ENCODE measurements at places on chromosomes 6 and 20.

DNA sequence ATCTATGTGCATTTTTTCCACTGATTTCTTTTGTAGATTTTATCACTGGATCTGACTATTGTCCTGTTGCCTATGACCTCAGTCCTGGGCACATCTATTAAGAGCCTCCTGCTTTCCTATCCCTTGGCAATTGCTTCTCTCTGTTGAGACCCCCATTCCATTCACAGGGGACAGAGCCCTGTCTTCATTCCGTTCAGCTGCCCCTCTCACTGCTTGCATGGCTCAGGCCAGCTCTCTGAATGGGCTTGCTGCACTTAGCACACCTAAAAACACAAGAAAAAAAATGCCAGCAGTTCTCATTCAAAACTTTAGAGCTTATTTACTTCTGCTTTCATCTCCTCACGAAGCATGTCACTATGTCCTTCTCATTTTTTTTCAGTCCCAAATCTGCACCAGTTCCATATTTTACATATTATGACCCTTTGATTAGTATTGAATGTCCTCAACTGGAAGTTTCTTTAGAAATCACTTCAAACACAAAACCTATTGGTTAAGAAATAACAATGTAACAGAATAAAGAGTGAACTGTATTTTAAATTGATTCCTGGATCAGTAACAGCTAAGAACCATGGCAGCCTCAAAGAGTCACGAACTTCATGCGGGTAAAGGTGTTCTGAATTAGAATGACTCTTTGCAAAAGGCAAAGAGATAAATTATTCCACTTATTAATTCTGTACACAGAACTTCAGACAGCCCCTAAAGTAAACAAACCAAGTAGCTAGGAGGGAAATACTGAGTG, 616.5 kb downstream of the C6orf118 start:
- no peak for DNase-seq

DNA sequence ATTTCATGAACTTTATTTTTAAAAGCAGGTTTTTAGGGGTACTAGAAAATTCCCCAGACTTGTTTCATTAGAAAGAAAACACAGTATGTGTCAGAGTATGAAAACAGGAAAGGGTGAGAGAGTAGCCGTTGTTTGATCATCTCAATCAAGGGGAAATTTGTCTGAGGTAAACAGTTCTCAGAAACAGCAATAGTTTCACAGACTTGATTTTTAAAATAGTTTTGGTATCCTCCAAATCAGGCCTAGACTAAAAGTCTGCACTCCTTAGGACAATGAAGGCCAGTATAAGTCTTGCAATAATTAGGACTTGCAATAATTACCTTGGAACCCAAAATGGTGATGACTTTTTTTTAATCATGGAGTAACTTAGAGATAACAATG, 176.6 kb upstream of the TAB2 start:
- no peak for DNase-seq

- peak; percentile 6 for DNase-seq
Observed at GRCh38 chr20:48910347-48910781, 11.1 kb upstream of the ARFGEF2 start.

- no peak for DNase-seq
Observed at GRCh38 chr20:37841389-37841788, 61.5 kb upstream of the VSTM2L start.

DNA sequence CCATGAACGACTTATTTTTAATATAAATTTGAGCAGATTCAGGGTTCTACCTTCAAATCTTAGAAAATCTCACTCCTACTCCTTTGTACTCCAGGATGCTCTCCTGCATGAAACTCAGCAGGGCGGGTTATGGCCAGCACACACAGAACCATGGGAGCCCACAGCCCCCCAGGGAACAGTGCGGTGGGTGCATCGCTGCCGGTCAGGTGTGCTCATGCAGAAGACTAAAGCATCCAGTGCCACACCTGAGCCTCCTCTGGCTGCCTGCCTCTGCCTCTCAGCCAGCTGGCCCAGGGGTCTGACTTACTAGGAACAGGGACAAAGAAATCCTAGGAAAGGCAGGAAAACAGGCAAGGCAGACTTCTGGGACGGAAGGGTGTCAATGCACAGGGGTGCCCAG, 31.8 kb downstream of the EZR start:
- DNase-seq: no peak

GRCh38 chr6:85404564-85405174, 45.2 kb upstream of the NT5E start:
- no peak for DNase-seq

- DNase-seq: no peak
Observed at GRCh38 chr20:17501701-17502100, 29.5 kb downstream of the BFSP1 start.

DNA sequence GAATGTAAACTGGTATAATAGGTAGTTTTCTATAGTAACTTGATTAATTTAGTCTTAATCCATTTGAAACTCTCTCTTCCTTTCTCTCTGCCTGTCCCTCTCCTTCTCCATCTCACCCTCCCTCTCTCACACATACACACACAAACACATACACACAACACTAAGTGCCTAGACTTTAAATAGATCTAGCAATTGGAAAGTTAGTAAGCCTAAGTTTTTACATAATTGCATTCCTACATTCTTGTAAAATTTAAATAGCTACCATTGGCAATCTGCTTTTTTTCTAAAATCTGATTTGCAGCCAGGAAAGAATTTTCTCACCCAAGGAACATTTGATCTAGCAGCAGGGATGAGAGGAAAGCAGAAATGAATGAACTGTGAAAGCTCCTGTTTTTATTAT, 15.7 kb downstream of the GFRA4 start:
- DNase-seq: no peak

- DNase-seq: no peak
Observed at GRCh38 chr20:53905820-53906191, 164.6 kb downstream of the BCAS1 start.

DNA sequence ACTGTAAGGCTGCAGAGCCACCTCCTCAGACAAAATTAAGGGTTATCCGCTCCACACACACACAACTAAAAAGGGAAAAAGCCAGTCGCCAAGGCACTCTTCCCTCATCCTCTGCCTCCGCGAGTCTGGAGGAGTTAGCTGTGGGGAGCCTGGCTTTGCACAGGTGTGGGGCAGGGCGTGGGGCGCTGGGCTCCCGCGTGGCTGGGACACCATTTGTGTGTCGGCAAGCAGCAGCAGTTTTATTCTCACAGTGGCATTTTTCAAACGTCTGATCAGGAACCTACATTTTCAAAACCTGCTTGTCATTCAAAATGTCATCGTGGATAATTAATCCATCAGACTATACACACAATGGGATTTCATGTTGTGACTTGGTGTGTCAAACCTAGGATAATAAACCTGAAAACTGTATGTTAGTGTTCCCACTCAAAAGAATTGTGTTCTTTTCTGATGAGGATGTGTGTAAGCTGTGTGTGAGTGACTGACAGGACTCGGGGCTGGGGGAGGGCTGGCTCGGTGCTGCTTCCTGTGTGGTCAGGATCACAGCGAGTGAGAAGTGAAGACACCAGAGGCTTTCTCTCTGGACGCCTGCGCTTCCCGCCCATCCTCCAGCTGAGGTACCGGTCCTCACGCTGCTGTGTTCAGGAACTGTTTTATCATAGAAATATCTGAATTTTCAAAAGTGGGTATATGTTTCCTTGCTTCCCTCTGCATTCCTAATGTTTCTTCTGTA, 83.1 kb downstream of the IRF4 start:
- no peak for DNase-seq

DNA sequence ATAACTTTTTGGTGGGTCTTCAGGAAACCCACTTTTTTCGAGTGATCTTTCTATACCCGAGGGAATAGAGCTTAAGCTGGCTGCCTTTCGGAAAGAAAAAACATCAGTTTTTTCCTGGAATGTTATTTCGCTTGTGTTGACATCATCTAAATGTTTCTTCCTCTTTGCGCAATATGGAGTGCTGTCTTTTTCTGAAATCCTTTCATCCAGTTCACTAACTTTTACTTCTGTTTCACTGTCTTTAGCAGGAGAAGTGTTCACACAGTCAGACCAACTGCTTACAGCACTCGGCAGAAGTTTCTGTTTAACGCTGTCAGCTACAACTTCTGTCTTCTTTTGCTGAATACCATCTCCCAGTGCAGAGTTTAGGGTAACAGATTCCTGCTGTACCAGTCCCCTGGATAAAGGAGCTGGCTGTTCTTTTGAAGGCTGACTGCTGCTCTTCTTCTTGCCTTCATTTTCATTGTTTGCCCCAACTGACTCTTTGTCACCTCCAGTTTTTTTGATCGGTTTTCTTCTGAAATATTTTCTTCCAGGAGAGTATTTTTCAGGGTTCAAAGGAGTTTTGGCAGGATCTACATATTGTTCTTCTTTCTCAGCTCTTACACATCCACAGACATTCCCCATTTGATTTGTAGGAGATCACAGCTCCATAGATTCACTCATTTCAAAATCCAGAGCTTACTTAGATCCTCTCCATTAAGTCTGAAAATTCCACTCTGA, 50.0 kb upstream of the DST start:
- DNase-seq: no peak

DNA sequence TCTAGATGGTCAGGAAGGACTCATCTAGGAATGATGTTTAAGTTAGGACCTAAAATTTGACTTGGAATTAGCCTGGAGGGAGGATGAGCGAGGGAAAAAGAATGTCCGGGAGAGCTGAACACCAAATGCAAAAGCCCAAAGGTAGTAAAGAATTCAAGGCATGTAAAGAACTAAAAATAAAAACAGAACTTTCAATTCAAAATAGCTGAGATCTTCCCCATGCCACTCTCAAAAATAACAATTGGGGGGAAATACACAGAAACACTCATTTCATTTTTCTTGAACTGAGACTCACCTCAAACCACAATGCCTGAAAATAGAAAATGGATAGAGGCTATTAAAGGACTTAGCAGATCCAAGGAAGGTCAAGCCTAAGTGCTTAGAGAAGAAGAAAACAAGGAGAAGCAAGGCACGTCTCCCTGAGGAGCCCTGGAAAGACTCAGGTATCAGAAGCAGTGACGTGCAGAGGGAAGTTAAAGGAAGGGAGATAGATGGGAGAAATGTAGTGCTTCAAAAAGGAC, 10.4 kb downstream of the PXT1 start:
- no peak for DNase-seq

- DNase-seq: no peak
Observed at GRCh38 chr20:51715856-51716185, 52.4 kb downstream of the ATP9A start.

DNA sequence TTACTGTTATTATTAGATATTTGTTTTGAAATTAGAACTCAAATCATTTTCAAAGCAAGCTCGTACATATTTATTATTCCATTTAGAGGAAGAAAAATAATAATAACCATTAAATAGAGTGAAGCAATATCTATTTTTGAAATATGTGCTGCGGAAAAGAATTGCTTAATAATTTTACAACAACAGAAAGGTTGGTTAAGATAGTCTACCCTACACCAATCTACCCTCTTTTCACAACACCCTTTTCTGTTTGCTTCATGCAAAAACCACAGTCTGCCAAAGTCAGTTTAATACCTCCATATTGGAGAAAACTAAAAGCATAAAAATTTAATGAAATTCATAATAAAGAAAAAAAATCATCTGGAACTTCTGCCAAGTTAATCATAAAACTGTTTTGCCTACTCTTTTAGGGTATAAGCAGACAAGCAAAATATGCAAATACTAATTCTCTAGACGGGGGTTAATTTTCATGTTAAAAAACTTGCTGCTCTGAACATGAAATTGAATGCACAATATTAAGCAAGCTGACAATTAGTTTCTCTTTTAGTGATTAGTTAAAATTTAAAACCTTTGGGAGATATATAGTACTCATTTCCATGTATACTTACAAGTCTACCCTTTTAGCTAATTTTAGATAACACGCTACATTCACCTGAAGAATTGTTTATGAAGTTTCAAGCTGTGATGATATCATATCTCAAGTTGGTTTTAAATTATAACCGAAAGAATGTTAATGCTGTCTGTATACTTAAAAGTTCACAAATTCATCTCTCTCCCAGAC, 100.2 kb downstream of the AHI1 start:
- DNase-seq: no peak

DNA sequence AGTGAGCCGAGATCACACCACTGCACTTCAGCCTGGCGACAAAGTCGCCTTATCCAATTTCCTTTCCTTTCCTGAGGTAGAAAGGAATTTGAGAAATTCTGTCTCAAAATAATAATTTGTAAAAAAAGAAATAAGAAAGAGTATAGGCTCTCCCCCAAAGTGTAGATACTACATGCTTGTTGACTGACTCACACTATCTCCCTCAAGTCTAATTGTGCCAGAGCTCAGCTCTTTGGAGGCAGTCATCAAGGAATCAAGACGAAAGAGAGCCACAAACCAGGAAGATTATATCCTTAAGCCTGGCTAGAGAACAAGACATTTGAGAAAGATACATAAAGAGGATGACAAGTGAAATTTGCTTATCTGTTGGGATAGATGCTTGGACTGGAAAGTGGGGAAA, 3.7 kb upstream of the FKBPL start:
- no peak for DNase-seq

GRCh38 chr6:34205466-34205865, 31.2 kb upstream of the HMGA1 start:
- no peak for DNase-seq

GRCh38 chr20:37194621-37195417, 15.5 kb upstream of the MROH8 start:
- no peak for DNase-seq

Measured in chondrocyte (in vitro differentiated cells).